ENCODE measurements at places on chromosomes 11 and 22. TPM values are rescaled to one million over a fixed set of nuclear protein-coding genes. Genes with fewer than 3 reads are reported as not detected.
A peak's percentile ranks its signal among the peaks of the same experiment; 100 is the strongest.

TEX12 gene
- not detected for total RNA-seq

GRCh38 chr11:71140206-71140919, 112.0 kb downstream of the SHANK2 start:
- no peak for DNase-seq

DNAJC24 gene
- 6.2 TPM for total RNA-seq

- DNase-seq = peak; percentile 62
These were observed 1.7 kb downstream of the TOM1 start for GRCh38 chr22:35301372-35301874.

PRDX5 gene
- 93.4 TPM for total RNA-seq

DNA sequence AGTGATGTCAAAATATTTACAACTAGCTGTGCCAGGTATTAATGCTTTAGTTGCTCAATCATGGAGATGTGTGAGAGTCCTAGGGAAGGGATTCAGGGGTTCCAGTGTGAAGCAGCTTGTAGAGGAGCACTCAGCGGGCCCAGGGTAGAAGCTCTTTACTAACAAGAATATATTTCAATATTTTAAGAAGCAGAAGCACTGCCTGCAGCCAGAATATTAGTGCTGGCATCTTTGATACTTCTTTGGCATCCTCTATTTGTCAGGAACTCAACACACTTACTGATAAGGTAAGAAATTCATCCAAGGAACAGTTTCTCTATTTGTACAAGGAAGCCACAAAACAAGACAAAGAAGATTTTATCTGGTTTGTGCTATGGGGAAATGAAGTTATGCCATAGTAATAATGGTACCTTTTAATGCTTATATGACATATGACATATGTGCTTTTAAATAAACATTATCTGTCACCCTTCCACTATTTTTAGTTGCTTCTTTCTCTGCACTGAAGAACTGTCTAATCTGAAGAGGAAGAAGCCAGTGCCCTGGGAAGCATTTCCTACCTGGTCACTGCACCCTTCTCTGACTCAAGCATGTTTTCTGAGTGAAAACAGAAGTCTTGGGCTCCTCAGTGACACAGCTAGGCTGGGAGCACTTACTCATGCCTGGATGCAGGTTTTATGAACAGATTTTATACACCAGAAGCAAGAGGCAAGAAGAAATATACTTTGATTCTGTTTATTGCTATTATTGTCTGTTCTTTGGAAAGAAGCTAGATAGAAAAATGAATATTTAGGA, 388.1 kb upstream of the CCDC90B start:
- DNase-seq = no peak

DNA sequence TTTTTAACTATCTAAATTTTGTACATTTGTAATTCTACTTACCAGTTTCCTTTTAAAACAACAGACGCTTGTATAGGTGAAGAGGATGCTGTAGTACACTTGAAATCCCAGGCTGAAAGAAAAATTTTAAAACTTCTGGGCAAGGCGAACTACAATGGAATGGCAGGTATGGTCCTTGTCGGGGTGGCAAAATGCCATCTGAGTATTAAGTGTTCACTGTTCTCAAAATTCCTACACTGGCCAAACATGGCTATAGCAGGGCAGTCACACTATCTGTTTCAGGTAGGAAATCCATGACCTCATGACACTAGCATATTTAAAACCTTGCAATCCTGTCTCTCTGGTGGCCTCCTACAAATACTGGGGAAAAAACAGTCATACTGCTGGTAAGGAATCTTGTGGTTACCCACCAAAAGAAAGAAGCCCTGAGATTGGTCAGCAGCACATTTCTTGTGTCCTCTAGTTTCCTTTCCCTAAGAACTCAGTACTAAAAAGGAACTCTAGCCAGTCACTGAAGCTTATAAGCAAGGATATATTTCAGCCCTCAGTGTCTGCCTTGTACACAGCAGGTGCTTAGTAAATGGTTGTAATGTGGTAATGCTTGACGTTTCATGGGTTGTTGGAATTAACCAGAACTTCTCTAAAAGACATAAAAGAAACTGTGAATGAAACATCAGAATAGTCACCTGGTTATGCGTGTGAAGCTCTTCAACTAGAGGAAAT, 5.2 kb upstream of the ZC3H12C start:
- no peak for DNase-seq

DNA sequence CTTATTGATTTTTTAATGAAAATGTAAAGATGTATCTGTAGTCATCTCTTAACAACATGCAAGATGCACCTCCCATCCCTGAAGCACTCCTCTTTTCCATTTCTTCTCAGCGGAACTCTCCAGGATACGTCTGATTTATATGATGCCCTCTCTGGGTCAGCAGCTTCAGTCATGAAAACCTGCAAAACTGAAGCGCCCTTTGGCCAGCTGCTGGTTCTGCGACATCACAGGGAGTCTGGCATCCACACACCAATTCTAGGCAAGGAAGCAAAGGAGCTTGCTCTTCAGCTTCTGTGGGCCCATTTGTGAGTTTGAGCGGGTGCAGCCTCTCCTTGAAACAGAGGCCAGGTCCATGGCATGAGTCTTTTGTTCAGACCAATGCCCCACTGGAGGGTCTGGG, 1253.3 kb downstream of the TBC1D22A start:
- no peak for DNase-seq

SULT4A1 gene
- 0.08 TPM for total RNA-seq

- no peak for DNase-seq
These were observed 267.3 kb upstream of the MPPED2 start for GRCh38 chr11:30853439-30853838.

DNA sequence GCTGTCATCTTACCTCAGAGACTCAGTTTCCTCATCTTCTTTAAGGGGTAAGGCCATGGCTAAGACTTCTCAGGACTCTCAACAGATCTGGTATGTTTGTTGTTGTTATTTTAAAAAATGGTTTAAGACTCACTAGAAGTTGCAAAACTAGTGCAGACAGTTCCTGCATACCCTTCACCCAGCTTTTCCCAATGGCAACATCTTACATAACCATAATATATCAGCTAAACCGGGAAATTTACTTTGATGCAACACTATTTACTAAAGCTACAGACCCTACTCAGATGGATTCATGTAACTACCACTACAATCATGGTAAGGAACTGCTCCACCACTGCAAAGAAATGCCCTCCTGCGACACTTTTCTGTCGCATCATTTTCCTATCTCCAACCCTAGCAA, 20.4 kb downstream of the LGR4 start:
- no peak for DNase-seq

- DNase-seq = no peak
These were observed 145.6 kb upstream of the UBASH3B start for GRCh38 chr11:122509899-122510298.

- no peak for DNase-seq
These were observed 355.9 kb upstream of the RAG2 start for GRCh38 chr11:36953976-36954375.

MRPL40 gene
- 26.4 TPM for total RNA-seq

PYGM gene
- 1.3 TPM for total RNA-seq

CTSW gene
- total RNA-seq = 1.3 TPM

LRRC4C gene
- 0.93 TPM for total RNA-seq

GRCh38 chr22:29606320-29606719, 2.9 kb downstream of the NF2 start:
- no peak for DNase-seq

GRCh38 chr11:3165152-3165705, at the start of gene OSBPL5:
TSS of gene OSBPL5 (minus strand) at chr11:3165310. CDS start at chr11:3129148, 36,162 bp downstream.
- DNase-seq = peak; percentile 68

DNA sequence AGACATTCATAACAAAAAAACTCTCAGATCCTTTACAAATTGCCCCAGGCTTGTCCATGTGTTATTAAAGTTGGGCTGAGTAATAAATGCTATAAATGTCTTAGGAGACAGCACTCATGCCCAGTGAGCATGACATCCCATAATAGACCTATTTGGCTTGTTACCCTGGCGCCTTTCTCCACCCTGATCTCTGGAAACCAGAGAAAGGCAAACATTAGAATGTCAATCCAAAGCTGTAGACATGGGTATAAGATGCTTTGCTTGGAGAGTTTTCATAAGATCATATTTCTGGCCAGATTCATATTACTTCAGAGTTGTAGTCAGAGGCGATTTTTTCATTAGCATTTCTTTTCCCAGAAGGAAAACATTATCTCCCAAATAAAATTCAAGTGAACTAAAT, 161.3 kb upstream of the UBASH3B start:
- DNase-seq = no peak

- no peak for DNase-seq
These were observed 67.2 kb upstream of the ALX4 start for GRCh38 chr11:44377121-44377520.

DNA sequence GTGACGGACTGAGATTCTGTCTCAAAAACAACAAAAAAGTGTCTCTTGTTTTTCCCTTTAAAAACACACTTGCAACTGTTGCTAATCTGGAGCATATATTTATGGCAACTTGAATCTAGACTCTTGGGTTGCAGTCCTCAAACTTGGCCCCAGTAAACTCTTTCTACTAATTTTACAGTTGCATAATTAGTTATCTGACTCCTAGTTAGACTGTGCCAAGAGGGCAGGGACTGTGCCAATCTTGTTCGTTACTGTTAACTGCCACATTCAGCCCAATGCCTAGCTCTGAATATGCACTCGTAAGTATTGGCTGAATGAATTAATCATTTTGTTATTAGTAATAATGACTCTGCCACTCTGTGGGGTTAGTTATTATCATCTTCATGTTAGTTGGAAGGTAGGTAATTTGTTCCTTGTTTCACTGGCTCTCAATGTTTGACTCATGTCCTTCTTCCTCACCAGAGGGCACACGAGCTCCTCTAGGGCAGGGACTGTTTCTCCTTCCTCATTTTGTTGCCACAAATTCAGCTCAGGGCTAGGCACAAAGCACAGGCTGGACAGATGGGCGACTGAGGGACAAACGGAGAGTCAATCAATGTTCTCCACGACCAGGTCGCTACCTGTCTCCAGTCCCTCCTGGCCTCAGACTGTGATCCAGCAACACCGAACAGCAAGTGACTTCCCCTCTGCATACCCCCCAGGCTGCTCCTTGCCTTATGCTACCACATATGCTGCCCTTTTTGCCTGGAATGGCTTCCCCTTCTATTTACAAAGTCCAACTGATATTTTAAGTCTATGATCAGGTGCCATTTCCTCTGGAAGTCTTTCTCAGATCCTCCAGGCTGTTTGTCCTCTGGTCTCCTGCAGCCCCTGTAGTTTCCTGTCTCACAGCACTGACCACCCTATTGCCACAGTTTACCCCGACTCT, 9.0 kb downstream of the CLPB start:
- no peak for DNase-seq

- no peak for DNase-seq
These were observed 222.3 kb downstream of the ETS1 start for GRCh38 chr11:128365044-128365443.

DNA sequence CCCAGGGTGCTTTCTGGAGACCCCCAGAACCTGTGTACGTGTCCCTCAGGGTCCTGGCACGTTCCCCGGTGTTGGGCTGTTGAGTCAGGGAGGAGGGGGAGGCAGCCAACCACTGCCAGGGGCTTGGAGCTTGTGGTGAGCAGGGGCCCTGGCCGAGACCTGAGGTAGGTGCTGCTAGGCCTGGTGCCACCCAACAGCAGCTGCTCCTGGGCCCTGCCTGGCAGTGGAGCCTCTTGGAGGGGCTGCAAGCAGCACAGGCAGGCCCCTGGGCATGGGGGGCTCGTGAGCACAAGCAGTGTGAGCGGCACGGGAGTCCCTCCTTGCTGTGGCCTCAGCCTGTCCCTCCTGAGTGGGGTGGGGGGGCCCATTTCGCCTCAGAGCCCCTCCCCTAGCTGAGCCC, 7.2 kb upstream of the SELENOO start:
- no peak for DNase-seq

GRCh38 chr11:134847083-134847715, 435.2 kb upstream of the B3GAT1 start:
- DNase-seq = no peak

DNA sequence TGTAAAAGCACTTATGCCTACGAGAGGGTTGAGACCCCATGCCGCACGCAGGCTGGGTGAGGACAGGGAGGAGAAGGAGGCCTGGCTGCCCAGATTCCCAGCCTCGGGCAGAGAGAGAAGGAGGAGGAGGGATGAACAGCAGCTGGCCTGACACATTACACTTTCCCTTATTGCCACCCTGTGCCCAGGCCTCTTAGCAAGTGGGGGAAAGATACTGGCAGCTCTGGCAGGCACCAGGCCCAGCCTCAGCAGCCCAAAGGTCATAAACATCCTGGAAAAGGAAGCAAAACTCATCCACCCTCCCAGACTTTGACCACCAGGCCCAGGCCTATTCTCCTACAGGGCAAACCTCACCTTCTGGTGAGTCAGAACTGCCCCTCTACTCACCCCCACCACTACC, 4.7 kb downstream of the PLAAT3 start:
- DNase-seq = no peak

C11orf65 gene
- 0.61 TPM for total RNA-seq

GRCh38 chr11:96130061-96130620, 206.2 kb upstream of the MTMR2 start:
- no peak for DNase-seq

DNA sequence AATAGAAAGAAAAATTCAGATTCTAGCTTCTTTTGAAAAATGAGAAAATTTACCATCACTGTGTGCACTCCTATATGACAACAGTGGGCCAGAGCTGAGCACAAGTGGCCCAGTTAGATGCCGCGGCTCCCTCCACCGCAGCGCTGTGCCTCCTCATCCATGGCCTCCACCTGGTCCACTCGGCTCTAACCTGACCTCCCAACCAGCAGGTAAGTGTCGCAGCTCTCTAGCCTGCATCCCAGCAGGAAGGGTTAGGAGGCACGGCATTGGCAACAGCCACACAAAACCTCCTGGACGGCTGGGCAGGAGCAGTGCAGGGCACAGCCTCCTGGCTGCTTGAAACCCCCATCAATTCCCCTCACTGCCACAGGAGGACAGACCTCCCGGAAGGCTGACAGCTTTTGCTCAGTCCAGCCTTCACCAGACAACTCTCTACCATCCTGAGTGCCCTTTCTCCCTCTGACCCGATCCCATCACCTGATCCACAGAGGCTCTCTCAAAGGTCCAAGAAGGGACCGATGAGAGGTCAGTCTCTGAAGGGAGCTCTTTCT, 76.1 kb downstream of the RPL27A start:
- DNase-seq = no peak

GRCh38 chr11:126366064-126366822, 10.8 kb downstream of the ST3GAL4 start:
- DNase-seq = no peak

DNA sequence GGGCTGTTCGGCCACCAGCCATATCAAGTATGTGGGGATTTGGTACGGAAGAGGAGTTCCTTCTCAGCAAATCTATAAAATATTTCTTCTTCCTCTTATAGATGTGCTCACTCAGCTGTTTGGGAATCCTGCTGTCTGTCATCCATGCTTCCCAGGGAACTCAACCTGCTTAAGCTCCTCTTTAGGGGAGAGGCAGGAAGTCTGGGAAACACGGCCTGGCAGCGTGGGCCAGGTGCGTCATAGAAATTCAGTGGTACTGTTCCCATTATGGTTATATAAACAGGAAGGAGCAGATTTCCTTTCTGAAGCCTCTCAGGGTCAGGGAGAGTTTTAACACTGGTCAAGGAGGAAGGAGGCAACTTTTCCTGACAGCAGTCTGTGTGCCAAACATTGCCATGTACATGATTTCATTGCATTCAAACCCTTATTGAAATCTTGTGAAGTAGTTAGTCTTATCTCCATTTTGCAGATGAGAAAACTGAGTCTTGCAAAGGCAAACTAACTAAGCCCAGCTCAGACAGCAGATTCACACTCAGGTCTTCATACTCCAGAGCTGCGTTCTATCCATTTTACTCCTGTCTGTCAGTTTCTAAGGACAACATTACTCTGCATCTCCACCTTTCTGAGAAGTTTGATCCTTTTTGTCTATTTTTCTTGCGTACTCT, 35.4 kb upstream of the AMOTL1 start:
- DNase-seq = no peak

Measured in liver (tissue), 10 donors.